Type B pancreatic cell (in vitro differentiated cells): ENCODE measurements at places on chromosomes 4 and X. TPM values are rescaled to one million over a fixed set of nuclear protein-coding genes. Genes with fewer than 3 reads are reported as not detected.

- DNase-seq, result no peak
- H3K36me3 ChIP-seq, result no peaks in the 10 kb centered on the region
- no peak overlapping the region for H3K27ac ChIP-seq
- no peak overlapping the region for H3K4me3 ChIP-seq
These were observed 326.3 kb downstream of the IQCM start for GRCh38 chr4:149489321-149489720.

Gene SEPTIN11
- 46.7 and 149 TPM in 2 replicates for total RNA-seq

DNA sequence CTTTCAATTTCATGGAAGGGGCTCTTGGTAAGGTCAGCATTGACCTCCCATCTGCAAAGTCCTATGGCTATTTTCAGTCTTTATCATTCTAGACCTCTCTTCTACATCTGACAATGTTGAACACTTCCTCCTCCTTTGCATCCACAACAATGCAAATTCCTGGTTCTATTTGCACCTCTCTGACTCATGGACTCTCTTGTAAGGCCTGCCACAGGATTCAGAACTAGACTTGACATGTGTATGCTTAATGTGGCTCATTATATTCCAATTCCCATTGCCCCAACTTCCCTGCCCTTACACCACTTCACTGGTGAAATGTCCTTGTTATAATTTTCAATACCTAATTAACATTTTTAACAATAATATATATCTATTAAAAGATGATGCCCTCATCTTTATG is 314.3 kb upstream of the FGF13 start:
- H3K27ac ChIP-seq, result no peak overlapping the region
- no peak for DNase-seq
- no peaks in the 10 kb centered on the region for H3K4me1 ChIP-seq
- H3K27me3 ChIP-seq, result no peaks in the 10 kb centered on the region
- H3K4me3 ChIP-seq, result no peak overlapping the region
- H3K36me3 ChIP-seq, result no peaks in the 10 kb centered on the region

Gene BEX2
- total RNA-seq, result 24.3 and 39.4 TPM in 2 replicates

Gene MAPK10
- 7.9 and 19.1 TPM in 2 replicates for total RNA-seq

Gene RPL34
- 1,454 and 1,551 TPM in 2 replicates for total RNA-seq

Gene HDAC8
- 30.3 and 32.4 TPM in 2 replicates for total RNA-seq
